ENCODE measurements at places on chromosomes 7 and 10.

DNA sequence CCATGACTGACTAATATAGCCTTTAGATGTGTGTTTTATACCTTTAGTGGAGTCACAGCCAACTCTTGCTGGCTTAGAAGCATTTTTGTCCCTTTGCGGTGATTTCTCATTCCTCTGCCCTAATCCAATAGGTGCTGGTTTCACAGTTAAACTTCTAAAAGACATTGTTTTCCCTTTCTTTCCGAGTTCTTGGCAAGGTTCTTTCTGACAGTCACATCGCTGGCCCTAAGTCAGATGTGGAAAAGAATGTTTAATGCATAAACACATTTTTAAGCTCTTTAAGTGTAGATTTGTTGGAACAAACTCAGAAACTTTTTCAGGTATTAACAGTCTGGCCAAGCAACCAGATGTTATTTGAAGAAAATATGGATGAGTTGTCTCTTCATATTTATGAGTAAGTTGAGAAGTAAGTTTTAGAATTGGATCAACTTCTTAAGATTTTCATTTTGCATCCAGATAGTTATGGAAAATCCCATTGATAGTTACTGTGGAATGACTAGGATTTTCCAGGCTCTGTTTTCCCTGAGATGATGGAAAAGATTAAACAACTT lies 4.1 kb downstream of the EPDR1 start:
- DNase-seq: no peak

DNA sequence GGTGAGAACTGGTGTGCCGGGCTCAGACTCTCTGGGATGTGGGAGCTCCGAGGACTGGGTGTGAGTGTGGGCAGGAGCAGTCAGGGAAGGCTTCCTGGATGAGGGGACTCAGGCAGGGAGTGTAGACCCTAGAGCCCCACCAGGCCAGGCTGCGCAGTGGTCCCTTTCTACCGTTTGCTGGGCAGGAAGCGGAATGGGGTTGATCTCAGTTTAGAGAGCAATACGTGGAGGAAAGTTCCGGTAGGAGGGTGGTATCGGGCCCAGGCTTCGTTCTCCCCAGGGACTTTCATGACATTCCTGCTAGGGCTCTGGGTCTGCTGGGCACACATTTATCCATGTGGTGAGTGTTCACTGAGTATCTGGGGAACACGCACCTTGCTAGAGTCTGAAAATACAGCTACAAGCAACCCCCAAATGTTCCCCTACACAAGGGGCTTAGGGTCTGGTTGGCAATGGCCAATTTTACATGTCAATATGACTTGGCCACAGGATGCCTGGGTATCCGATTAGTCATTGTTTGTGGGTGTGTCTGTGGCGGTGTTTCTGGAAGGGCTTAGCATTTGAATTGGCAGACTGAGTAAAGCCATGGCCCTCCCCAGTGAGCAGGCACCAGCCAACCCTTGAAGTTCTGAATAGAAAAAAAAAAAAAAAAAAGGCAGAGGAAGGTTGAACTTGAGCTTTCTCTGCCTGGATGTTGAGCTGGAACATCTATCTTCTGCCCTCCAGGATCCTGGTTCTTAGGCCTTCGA lies 20.8 kb downstream of the GHRHR start:
- no peak for DNase-seq

GRCh38 chr10:5658871-5659618 lies 7.3 kb downstream of the ASB13 start:
- no peak for DNase-seq

- no peak for DNase-seq
Observed at GRCh38 chr10:49761201-49761788, 828 bp downstream of the OGDHL start.

- DNase-seq: no peak
Observed at GRCh38 chr7:2032876-2033407, 199.8 kb downstream of the MAD1L1 start.

DNA sequence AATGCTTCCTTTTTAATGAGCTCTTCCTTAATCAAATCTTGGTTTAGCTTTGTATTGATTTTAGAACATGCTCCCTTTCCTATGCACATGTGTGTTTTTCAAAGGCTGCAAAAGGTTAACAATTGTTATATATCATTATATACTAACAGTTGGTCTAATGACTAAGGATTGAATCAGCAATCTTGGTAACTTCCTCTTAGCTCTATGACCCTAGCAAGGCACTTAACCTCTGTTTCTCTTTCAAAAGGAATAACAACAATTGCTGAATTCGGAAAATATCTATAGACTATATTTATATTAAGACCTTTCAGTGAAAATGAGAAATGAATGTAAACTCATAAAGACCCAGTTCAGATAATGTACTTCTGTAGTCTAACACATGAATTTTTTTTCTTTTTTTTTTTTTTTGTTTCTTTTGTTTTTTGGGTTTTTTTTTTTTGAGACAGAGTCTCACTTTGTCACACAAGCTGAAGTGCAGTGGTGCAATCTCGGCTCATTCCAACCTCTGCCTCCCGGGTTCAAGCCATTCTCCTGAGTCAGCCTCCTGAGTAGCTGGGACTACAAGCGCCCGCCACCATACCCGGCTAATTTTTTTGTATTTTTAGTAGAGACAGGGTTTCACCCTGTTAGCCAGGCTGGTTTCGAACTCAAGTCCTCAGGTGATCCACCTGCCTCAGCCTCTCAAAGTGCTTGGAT lies 48.8 kb downstream of the HOXA1 start:
- no peak for DNase-seq

- DNase-seq: peak; percentile 78
Observed at GRCh38 chr10:89163265-89163995, 43.7 kb downstream of the CH25H start.

GRCh38 chr7:12456506-12456905 lies 52.8 kb upstream of the VWDE start:
- DNase-seq: no peak

DNA sequence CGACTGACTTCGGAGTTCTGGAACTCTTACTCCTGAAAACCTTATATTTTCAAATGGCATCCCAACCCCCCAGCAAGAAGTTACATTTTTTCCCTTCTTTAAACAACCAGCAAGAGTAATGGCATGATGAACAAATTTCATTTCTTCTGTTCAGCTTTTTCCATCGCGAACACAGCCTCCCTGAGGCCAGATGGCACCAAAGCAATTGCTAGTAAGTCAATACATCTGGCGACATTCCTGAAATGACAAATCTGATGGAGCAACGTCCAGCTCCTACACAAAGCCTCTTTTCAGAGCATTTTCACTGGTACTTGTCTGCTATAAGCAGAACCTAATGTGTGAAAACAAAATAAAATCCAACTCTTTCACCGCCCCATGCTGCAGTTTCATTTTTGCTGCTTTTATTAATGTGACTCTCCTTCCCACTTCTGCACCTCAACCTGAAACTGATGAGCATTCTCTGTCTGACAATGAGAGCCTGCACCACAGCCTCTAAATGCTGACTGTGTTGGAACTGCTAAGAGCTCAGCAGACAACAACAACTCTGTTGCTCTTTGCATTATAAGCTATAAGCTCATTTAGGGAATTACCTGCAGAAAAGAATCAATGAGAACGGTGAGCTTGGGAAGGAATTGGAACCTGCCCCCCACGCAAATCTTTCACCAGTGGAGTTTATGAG lies 229.8 kb downstream of the FGFR2 start:
- DNase-seq: no peak

DNA sequence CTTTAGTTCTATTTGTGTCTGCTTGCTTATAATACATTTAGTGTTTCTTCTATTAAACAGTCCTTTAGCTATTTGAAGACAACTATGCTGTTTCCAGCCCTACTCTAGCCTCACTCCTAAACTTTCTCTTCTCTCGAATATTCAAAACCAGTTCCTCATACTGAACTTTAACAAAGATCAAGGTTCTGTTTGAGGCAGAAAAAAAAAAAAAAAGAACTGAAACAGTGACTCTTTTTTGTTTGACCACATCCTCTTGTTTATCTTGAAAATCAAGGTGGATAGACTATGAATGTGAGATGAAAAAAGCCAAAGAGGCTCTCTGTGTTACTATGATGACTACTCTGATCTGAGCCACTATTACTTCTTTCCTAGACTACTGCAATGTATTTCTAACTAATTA lies 154.3 kb downstream of the ZNF365 start:
- DNase-seq: no peak

DNA sequence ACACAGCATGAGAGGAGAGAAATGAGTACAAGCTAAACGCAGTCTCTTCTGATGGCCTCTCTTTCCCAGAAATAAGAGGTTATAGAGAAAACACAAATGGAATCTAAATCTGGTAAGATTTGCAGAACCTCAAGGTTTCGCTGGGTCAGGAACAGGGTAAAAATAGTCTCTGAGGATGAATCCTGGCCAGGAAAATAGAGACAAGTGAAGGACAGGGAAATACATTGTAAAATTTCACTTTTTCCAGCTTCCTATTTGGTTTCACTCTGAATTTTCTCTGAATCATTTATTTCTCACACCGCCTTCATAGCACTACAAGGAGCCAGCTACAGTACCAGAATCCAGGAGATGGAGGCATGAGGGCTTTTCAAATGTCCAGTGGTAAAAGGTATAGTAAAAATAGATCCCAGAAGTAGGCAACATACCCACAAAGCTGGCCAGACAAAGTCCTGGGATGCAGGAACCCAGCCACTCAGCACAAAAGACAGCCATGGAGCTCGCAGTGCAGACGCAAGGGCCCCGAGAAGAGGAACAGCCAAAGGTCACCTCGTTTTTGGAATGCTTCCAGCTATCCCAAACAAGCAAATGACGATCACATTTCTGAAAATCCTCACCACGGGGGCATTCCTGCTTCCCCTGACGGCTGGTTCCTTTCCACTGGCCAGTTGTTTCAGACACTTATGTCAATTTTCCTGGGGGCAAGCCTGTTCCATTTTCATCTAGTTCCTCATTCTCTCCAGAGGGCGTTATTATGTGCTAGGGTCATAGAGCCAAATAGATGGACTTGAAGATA lies 21.5 kb upstream of the IKZF1 start:
- DNase-seq: no peak

DNA sequence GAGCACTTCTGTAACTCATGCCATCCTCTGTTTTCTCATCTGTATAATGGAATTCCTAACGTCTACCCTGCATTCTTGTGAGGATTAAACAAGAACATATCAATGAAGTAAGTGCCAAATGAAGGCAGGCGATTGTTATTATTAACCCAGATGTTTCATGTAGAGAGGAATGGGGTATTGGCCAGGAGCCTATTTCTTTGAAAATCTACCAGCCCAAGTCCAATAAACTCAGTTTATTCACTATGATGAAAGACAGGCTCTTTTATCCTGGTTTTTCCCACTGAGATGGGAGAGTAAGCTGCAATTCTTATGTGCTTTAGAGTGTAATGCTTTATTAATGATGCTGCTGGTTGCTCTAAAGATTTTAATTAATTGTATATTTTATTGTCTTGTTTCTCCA lies 9.6 kb downstream of the CTTNBP2 start:
- no peak for DNase-seq

DNA sequence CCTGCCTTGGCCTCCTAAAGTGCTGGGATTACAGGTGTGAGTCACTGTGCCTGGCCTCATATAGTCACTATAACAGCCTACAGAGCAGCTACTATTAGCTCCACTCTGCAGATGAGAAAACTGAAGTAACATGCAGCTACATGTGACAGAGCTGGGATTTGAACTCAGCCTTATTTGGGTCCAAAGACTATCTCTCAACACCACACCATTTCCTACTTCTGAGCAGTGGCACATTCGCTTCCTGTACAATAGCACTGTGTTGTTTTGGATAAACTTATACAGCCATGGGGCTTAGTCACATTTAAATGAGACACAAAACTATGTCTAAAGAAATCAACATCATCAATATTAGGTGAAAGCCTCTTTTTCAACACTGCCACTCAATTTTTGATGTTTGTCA lies 69.8 kb upstream of the DNAJB12 start:
- no peak for DNase-seq

DNA sequence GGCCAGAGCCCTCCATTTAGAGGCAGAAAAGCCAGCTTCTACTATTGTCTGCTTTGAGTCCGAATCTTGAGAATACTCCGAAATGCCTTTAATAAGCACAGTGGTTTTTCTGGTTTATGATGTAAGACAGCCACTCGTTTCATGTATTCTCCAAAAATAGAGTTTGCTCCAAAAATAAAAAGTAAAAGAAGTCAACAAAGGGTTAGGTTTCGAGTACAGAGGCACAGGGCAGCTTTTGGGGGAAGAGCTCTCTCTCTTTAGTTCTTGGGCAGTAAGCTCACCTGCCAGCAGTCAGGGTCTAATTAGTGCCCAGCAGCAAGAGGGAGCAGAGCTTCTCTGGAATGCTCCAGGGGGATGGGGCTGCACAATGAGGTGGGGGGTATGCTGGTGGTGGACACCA lies 20.2 kb downstream of the CREB3L2 start:
- no peak for DNase-seq

DNA sequence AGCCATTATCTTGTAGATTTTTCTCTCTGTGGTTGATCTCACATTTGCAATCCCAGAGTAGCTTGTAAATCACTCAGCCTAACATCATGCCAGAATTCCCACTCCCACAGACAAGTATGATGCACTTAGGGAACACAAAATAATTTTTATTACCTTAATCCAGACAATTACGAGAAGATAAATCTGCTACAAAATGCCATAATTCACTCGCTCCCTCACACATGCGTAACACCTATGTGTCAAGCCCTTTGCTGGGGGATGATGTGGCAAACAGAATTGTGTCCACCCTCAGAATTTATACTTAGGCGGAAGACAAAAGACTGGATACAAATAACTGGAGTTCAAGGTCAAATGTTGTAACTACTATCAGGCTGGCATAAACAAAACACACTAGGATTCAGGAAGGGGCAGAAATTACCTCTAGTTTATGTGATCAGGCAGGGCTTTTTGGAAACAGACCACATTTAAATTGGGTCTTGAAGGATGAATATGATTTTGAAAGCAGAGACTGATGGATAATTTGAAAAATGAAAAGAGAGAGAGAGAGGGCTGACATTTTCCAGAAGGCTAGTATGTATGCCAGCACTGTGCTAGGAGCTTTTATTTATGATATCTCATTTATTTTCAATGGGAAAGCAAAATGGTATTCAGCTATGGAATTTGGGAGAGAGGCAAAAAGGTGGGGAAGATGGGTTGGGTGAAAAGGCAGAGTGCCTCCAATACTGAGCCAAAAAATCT lies 69.8 kb downstream of the DOCK4 start:
- DNase-seq: no peak

DNA sequence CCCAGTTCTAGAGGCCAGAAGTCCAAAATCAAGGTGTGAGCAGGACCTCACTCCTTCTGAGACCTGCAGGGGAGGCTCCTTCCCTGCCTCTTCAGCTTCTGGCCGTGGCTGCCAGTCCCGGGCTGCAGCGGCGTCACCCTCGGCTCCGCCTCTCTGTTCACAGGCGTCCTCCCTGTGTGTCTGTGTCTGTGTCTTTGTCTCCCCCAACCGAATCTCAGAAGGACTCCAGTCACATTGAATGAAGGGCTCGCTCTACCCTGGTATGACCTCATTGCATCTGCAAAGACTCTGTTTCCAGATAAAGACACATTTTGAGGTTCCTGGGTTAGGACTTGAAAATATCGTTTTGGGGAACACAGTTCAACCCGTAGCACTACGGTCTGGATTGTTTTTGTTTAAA lies 33.1 kb upstream of the GALNT11 start:
- peak; percentile 26 for DNase-seq

DNA sequence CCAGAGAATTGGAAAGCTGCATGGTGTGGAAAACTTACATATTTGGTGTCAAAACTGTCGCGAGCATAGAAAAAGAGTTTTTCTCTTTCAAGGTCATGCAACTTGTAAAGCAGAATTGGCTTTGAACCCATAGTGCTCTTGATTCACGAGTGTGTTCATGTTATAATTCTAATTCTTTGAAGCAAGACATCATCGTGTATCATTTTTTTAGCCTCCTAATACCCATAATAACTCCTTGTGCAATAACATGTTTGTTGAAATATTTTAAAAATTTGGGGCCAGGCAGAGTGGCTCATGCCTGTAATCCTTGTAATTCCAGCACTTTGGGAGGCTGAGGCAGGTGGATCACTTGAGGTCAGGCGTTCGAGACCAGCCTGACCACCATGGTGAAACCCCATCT lies 4.2 kb downstream of the CCL24 start:
- DNase-seq: no peak
